ENCODE measurements at places on chromosomes 1 and 21. TPM values are rescaled to one million over a fixed set of nuclear protein-coding genes. Genes with fewer than 3 reads are reported as not detected.

- no peaks in the 10 kb centered on the region for H3K36me3 ChIP-seq
- peaks cover 45% of the 10 kb centered on the region for H3K27me3 ChIP-seq
- H3K4me3 ChIP-seq, result peak overlapping the region; percentile 66
- peak; percentile 21 for DNase-seq
Observed at GRCh38 chr1:52602856-52603600, 857 bp downstream of the GPX7 start.

- no peaks in the 10 kb centered on the region for H3K27me3 ChIP-seq
- H3K4me3 ChIP-seq, result no peak overlapping the region
- H3K36me3 ChIP-seq, result peaks cover 16% of the 10 kb centered on the region
- no peak for DNase-seq
- H3K4me1 ChIP-seq, result peaks cover 3% of the 10 kb centered on the region
- H3K27ac ChIP-seq, result peak overlapping the region; percentile 80
Observed at GRCh38 chr1:17404034-17404684, 32.2 kb downstream of the PADI6 start.

Gene LAMC2
- polyA plus RNA-seq, result 4.3 TPM

- H3K4me1 ChIP-seq, result no peaks in the 10 kb centered on the region
- H3K27ac ChIP-seq, result no peak overlapping the region
- H3K4me3 ChIP-seq, result no peak overlapping the region
- H3K27me3 ChIP-seq, result no peaks in the 10 kb centered on the region
- no peak for DNase-seq
Observed at GRCh38 chr1:181406989-181407388, 76.3 kb upstream of the CACNA1E start.

Gene SMIM34
- not detected for polyA plus RNA-seq

- DNase-seq, result no peak
- H3K36me3 ChIP-seq, result no peaks in the 10 kb centered on the region
- no peak overlapping the region for H3K27ac ChIP-seq
- H3K4me1 ChIP-seq, result no peaks in the 10 kb centered on the region
- no peak overlapping the region for H3K4me3 ChIP-seq
Observed at GRCh38 chr1:231053493-231054162, 13.6 kb upstream of the FAM89A start.

- peaks cover 10% of the 10 kb centered on the region for H3K27me3 ChIP-seq
- H3K27ac ChIP-seq, result no peak overlapping the region
- DNase-seq, result no peak
Observed at GRCh38 chr1:208129060-208129459, 115.1 kb downstream of the PLXNA2 start.

Gene CDK11B
- polyA plus RNA-seq, result 76.7 TPM

Gene LCA5L
- polyA plus RNA-seq, result 0.73 TPM

Measured in GM23338 (cell line).